ENCODE measurements at places on chromosomes 2 and 18.

DNA sequence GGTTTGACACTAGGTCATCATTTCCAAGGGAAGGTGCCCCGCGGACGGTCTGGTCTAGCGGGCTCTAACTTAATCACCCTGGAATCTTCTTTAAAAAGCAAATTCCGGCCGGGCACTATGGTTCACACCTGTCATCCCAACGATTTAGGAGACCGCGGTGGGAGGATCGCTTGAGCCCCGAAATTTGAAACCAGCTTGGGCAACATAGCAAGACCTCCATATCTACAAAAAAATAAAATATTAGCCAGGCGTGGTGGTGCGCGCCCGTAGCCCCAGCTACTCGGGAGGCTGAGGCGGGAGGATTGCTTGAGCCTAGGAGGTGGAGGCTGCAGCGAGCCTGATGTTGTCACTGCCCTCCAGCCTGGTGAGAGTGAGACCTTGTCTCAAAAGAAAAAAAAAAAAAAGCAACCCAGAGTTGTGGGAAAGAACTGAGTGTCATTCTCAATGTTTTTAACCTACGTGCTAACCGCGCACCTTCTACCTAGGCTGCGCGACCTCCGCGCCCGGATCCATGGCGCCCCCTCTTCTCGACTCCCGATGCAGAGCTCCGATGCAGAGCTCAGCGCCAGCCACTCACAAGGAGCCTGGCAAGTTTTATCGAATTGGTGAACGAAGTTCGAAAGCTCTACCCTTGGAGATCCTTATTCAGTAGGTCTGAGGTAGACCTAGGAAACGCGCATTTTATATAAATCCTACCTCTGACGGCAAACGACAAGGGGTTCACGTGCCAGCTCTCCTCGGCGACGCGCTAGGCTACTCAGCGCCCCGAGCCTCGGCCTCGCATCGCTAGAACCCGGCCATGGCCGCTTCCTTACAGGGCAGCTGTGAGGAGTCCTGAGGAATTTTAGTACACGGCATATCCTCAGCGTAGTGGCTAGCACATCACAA, 888 bp upstream of the TWSG1 start:
- no peak for DNase-seq

DNA sequence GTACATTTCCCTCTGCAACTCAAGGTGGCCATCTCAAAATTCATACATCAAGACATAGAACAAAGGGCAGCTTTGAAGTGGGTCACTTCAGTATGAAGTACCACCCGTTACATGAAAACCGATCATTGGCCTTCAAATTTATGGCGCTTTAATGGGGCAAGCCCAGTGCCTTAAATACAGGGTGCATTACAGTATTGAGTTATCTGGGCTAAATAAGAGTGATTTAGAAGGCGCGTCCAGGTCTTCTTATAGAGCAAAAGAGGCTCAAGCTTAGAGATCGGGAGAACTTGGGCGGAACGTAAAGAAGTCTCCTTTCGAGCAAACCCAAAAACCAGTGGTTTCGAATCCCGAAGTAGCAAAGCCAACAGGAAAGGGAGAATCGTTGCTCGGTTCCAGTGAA, 7.1 kb downstream of the HOXD3 start:
- no peak for DNase-seq

- DNase-seq, result no peak
Observed at GRCh38 chr2:57892920-57893319, 153.7 kb upstream of the VRK2 start.

DNA sequence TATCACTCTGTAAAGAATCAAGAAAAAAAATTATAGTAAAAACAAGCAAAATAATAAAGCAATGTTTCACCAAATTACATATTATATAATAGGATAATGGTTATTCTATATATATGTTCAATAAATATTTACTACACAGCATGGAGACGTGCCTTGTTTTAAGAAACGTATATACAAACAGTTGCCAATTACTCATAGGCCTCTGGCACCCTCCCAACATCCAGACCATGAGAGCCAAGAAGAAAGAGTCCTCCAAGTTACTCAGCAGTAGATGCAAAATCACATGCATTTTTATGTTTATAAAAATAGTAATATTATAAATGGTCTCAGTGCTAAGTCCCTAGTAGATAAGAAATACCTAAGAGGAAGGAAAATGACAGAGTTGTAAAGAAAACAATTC, 64.8 kb downstream of the REV1 start:
- DNase-seq, result no peak

DNA sequence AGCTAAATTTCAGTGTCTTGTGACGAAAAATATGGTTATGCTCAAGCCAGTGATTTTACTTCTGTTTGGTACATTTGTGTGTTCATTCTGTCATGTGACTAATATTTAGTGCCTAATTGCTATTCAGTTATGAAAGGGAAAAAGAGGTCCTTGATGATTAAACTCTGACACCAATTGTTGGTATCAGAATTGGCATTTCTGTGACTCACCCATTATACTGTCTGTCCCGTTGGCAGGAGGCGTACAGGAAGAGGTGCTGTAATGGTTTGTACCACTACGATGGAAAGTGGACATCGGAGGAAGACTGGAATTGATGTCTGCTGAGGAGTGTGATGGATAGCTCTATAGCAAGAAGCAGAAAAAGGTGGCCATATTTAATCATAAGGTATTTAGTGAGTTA, 310.4 kb upstream of the CCDC68 start:
- no peak for DNase-seq

GRCh38 chr18:32091724-32092421, at the start of gene RNF138:
TSS of gene RNF138 (plus strand) at chr18:32091874. CDS start at chr18:32092777, 903 bp downstream.
- DNase-seq, result peak; percentile 63

DNA sequence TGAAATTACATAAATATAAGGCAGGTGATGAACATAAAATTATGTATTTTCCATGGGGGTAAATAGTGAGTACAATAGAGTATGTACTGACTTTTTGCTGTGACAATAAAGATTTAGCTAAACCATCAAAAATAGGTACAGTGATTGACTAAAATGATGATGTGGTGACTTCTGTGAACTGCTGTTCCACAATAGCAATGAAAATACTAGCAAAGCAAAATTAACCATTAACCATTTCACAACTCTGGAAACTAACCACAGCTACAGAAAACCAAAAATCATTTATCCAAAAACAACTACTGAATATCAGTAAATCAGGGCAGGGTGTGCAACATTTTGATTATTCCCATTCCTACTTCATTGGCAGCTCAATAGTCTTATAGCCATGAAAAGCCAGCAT, 161.4 kb upstream of the GYPC start:
- DNase-seq, result no peak

DNA sequence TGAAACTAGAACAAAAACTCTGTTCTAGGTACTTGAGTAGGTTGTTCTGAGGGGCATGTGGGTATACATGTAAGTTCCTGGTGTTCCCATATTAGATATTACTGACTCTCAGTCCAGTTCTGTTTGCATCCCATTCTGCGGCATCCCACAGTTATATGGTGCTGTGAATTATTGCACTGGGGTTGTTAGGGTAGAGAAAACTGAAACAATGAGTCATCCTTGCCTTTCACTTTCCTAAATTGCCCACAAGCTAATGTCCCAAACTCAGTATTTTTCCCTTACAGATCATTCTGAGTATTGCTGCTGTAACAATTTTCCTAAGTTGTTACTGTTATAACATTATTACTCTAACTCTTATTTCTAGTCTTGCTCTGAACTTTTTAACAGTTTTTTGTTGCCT, 3.0 kb downstream of the WDR75 start:
- DNase-seq, result no peak

GRCh38 chr2:28576714-28577113, 80.9 kb downstream of the PLB1 start:
- DNase-seq, result no peak

Measured in stimulated activated CD4-positive, alpha-beta T cell treated with anti-CD3 and anti-CD28 coated beads, Interleukin-1b, Interleukin-23, amount 100 ng/mL, for 1 hour (primary cell).